ENCODE measurements at places on chromosomes 12 and 14.
A peak's percentile ranks its signal among the peaks of the same experiment; 100 is the strongest.

GRCh38 chr14:75294649-75295033 lies 16.0 kb downstream of the FOS start:
- DNase-seq, result peak; percentile 62

GRCh38 chr14:40841886-40842285 lies 764.8 kb upstream of the LRFN5 start:
- no peak for DNase-seq

GRCh38 chr14:35365130-35366055 lies 39.2 kb downstream of the NFKBIA start:
- no peak for DNase-seq

DNA sequence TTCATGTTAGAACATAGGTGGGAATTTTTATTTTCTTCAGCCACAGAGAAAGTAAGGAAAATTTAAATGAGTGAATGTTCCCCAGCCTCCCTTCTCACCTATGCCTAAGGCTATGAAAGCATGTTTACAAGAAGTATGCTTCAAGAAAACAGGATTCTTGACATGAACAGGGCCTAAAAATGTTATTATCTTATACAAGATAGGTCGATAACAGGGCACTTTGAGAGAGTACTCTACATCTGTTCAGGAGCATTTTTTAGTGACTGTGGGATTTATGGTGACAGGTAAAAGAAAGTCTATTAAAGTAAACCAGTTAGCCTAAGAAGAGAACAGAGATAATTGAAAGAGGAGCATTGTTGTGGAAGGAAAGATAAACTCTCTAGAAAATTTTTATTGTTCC lies 222.9 kb upstream of the DAAM1 start:
- no peak for DNase-seq

DNA sequence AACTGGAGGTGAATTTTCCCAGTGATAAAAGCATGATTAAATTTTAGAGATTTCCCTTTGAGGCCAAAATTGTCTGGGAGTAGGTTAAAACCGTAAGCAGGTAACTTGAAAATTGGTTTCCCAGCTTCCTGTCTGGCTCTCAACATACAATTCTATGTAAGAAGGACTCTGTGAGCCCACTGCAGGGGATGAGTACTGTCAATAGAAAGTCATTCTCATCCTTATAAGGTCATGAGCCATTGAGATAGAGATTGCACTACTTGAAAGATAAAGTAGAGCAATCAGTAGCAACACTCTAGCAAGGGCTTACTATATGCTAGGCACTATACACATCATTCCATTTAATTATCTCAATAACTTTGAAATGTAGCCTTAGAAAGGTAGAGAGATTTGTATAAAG lies 225.6 kb upstream of the HMGA2 start:
- no peak for DNase-seq

- no peak for DNase-seq
These were observed 219.3 kb upstream of the FLRT2 start for GRCh38 chr14:85310491-85311272.

DNA sequence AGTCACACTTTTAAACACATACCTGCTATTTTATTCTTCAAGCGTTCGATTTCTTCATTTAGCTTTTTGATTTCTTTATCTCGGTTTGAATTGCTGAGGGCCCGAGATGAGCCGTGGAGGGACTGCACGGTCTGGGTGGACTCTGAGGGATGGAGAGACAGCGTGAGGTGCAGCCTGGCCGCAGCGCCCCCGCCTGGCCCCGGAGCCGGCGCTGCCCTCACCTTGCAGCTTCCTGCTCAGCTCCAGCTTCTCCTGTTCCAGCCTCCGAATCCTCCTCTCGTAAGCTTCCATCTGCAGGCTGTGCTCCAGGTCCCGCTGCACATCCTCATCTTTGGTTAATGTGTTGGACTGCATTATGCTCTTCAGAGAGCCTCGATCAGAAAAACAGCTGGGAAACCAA lies 53.2 kb downstream of the AMN start:
- DNase-seq, result no peak

GRCh38 chr12:89731089-89731488 lies 22.5 kb upstream of the ATP2B1 start:
- DNase-seq, result no peak

- no peak for DNase-seq
These were observed 16.7 kb downstream of the EGLN3 start for GRCh38 chr14:33934043-33934750.
